Activated effector memory CD4-positive, alpha-beta T cell treated with Interleukin-2 at 50 U/mL for 16 hours (primary cell): ENCODE measurements at places on chromosomes 5 and 9.

GRCh38 chr5:174316326-174316725 is 270.8 kb downstream of the NSG2 start:
- DNase-seq: no peak

GRCh38 chr5:134073404-134073803 is 41.1 kb upstream of the TCF7 start:
- DNase-seq: no peak

DNA sequence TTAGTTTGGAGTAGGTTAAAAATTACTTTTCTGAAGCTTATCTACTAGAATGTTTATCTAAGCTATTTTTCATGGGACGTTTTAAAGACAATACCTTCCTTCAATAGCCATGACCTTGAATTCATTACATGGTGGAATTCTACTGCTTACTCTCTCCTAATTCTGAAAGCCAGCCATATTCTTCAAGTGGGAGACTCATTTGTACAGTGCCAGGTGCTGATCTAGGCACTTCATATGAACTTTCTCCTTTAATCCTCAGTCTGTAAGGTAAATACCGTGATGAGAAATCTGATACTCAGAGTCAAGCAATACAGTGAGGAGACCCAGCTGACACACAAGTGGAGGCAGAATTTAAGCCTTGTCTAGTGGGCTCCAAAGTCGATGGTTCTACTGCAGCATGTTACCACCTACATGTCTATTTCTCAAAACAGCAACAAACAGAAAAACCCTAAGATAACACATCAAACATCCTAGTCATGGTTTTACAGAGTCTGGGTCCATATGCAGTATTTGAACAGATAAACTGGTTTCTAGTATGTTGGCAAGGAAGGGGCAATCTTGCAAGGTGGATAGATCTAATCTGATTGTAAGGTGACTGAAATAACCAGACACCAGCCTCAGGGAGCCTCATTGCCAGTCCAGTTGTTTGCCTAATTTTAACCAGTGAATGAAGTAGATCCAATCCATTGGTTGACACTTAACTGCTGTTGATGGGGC is 243.7 kb downstream of the PIK3R1 start:
- DNase-seq: no peak

DNA sequence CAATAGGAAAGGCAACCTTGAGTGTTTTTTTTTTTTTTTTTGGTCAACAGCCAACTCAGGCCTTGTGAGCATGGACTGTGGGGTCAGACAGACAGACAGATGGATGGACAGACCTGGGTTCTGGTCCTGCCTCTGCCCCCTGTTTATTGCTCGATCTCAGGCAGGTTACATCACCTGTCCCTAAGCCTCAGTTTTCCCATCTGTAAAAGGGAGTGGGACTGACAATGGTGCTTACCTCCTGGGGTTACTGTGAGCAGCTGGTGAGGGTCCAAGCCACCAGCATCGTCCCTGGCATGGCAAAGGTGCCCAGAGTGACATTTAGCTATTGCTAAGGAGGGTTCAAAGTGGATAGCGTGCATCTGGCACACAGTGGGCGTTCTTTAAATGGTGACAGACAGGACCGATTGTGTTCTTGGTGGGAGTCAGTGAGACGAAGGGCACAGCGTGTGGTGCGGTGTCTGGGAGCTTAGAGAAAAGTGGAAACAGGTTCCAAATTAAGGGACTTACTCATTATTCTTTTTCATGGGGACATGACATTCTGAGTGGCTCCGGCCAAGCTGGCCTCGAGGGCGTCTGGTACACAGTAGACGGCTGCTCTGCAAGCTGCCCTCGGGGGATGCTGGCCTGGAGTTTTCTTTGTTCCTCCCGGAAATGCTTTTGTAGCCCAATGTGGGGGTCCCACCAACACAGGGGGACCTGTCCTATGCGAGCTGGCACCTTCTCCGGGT is 72.1 kb downstream of the COL27A1 start:
- no peak for DNase-seq

GRCh38 chr9:107000218-107000617 is 137.3 kb downstream of the ZNF462 start:
- DNase-seq: no peak

DNA sequence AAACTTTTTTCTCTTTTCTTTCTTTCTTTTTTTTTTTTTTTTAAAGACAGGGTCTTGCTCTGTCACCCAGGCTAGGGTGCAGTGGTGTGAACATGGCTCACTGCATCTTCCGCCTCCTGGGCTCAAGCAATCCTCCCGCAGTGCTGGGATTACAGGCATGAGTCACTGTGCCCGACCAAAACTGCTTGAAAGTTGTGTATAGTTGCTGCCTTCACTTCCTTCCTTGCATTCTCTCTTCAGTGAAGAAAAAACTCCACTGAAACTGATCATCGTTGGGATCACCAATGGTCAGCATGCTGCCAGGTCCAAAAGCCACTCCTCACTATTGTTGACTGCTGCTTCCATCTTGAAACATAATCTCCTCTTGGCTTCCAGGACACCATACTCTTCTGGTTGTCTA is 66.6 kb upstream of the CTNNA1 start:
- DNase-seq: no peak

- no peak for DNase-seq
These were observed 1636.5 kb upstream of the C9orf72 start for GRCh38 chr9:29209748-29210291.

DNA sequence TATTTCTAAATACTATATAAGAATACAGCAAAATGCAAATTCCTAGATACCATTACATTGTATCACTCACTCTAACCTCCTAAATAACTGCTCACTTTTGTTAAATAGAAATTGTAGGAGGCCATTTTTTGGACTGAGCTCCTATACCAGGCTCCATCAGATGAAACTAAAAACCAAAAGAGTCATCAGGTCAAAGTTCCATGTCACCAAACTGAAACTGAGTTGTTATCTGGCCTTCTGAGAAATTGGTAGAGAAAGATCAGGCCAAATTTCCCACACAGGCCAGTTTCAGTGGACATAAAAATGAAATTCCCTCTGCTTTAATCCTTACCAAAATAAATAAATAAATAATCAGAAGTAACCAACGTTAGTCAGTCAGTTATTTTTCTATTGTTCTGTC is 13.8 kb upstream of the SNX2 start:
- no peak for DNase-seq

DNA sequence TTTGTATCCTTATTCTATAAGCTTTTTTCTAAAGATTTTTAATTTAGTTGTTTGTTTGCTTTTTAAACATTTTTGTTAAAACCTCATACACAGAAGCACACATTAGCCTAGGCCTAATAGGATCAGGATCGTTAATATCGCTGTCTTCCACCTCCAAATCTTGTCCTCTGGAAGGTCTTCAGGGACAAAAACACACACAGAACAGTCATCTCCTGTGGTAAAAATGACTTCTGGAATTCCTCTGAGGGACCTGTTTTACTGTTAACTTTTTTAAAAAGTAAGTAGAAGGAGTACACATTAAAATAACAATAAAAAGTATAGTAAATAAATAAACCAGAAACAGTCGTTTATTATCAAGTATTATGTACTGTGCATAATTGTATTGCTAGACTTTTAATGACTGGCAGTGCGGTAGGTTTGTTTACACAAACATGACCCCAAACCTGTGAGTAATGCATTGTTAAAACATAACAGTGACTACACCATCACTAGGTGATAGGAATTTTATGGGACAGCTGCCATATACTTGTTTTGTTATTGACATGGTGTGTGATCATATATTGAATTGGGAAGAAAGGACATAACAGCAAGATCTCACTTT is 109.6 kb downstream of the ZCCHC7 start:
- DNase-seq: no peak

- no peak for DNase-seq
These were observed 46.4 kb upstream of the APC start for GRCh38 chr5:112691339-112691680.

DNA sequence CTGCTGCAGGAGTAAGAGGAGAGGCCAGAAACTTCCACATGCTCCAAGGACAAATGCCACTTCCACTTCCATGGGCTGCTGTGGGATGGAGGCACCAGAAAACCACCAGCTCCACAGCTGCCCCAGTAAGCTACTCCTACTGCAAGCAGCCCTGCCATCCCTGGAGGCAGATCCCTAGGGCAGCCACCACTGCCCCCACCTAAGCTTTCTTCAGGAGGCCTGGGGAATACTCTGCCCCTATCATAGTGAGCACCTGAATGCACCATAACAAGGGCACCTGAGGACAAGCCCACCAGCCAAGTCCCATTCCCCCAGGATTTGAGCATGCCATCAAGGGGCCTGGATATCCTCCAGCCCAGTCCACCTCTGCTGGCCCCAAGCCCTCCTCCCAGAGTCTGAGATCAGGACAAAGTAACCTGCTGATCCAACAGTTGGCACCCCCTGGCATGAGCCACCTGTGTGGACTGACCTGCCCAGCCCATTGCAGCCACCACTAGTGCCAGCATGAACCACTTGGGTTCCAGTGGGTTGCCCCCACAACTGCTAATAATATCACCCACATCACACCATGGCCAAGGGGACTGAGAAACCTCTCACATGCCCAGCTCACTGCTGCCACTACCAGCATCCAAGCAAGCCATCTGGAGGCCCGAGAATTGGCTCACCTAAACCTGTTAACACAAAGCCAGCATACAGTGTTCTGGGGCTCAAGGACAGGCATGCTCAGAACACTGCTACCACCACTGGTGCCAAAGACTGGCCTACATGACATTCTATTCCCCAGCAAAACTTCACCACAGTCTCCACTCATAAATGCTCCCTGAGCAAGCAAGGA is 480.1 kb downstream of the CDH12 start:
- DNase-seq: no peak
